Stimulated activated CD4-positive, alpha-beta T cell treated with anti-CD3 and anti-CD28 coated beads, Interleukin-1b, Interleukin-23, amount 100 ng/mL, for 4 hours (primary cell): ENCODE measurements at places on chromosomes 16 and 17.

DNA sequence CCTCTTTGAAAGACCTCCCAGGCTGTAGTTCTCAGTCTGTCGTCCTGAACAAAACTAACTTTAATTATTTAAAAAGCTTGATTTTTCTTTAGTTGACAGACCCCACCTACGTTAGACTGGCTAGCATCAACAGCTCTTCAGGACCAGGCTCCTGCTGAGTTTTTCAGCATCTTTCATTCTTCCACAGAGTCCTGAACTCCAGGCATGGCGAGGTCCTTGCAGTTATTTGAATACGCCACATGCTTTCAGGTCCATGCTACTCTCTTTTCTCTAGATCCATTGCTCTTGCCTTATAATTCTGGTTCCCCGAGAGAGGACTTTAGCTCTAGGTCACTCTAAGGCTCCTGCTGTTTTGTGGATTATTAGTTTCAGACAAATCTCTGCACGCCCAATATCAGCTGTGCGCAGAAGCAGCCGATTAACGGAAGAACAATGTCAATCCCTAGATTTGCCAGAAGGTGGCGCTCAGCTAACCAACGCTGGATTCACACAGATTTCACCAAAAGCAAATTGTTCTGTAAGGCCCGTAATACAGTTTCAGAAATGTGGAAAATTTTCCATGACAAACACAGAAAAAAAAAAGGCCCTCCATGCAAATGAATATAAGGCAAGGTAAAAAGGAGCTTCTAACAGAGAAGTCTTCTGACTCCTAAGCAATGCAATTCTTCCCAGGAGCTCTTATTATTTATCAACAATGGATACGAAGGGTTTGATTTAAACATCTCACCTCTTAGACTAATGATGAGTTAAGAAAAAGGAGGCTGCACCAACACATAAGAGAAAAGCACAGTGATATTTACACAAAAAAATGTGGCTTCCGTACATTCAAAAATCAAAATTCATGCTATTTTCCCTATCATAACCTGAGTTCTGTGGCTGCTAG lies 33.5 kb upstream of the BCO1 start:
- peak; percentile 3 for DNase-seq

DNA sequence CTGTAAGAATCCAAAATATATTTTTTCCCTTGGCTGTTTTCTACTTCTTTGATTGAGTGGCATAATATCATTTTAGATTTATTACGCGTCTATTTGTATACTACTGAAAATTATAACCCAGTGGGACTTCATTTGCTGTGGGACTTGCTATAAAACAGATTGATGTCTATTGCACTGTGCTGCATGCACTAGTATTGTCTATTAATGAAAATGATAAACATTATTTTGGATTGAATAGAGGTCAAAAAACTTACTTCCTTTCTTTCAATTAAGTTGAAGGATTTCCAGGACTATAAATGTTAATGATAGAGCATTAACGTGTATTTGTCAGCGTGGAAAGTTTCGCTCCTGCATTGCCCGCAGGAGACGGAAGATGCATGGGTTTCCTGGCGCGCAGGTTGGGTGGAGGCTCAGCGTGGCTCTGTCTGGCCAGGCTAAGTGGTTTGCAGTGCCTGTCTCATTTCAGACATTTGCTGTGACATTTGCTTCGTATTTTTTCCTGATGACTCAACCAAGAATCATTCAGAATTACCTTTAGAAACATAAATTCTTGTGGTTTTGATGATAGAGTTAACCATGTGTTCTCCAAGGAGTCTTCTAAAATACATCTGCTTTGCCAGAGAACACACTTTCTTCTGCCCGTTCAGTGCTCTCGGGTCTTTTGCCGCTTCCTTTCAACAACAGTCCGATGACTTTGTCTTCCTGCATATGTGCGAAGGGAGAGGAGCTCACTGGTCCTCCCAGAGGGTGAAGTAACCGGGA lies 216.7 kb downstream of the RPTOR start:
- peak; percentile 57 for DNase-seq

DNA sequence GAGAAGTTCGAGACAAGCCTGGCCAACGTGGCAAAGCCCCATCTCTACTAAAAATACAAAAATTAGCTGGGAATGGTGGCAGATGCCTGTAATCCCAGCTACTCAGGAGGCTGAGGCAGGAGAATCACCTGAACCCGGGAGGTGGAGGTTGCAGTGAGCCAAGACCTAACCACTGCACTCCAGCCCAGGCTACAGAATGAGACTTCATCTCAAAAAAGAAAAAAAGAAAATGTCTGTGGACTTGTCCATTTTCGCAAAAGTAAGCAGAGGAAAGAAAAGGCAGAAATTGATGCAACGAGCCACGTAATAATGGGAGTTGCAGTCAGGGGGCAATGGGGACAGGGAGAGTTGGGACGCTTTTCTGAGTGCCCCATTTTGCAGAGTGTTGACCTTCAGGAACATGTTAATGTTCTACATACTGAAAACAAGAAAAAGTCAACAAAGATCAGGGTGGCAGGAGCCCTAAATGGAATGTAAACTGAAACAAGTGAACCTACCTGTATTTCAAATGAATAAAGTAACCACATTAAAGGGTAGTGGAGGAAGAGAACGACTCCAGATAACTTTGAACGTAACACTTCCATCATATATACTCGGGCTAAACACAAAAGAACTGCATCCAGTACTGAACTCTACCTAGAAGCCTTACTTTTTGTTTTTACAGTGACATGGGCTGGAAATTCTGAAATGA lies 76.4 kb downstream of the CNGB1 start:
- no peak for DNase-seq

DNA sequence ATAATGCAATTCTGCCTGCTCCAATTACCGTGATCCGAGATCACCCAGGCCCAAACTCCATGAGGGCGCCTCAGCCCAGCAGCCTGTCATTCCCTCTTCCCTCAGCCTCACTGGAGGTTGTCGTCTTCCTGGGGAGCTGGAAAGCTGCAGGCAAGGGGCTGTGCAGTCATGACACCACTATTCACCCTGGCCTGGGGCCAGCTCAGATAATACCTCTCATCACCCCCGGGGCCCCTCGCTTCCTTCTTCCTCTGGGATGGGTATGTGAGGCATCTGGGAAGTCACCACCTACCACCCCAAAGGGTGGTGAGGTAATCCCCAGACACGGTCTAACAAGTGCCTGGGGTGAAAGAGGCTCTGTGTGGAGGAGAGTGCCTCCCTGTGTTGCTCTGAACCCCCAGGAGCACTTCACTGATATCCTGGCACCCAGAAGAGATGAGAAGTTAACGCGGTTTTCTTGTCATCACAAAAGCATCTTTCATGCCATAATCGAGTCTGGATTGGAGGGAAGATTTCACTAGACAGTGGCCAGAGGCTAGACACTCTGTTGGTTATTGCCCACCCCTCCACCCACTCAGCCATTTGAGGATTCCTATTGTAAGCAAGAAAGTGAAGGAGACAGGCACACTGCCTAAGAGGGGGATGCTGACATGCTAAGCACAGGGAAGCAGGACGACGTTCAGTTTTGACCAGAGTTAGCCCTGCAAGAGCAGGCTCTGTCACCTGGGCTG lies 18.4 kb downstream of the CFAP20 start:
- DNase-seq = no peak

DNA sequence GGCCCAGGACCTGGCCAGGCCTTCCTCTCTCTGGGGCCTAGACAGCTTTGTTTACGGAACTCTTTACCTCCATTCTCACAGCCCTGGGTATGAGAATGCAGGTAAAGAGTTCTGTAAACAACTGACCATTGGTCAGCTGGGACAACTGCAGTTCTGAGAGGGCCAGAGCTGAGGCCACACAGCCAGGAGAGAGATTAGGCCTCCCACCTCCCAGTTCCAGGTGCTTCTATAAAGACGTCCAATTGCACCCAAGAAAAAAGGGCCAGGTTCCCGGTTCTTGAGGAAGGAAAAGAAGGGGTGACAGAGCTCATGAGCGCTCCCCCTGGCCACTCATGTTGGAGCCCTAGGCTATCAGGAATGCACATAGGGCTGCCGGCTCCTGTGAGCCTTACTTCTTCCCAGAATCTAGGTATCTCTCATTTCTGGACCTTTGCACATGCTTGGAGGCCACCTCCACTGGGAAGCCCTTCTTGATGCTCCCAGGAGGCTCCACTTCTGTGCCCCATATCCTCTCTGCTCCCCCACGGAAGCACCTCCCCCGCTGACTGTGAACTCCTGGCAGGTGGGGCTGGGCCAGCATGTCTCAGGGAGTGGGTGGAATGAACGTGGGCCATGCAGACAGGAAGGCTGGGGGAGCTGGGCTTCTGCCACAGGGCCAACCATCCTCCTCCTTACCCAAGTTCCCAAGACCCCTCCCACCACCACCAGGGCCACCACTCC lies 13.1 kb downstream of the CNGB1 start:
- DNase-seq = no peak

DNA sequence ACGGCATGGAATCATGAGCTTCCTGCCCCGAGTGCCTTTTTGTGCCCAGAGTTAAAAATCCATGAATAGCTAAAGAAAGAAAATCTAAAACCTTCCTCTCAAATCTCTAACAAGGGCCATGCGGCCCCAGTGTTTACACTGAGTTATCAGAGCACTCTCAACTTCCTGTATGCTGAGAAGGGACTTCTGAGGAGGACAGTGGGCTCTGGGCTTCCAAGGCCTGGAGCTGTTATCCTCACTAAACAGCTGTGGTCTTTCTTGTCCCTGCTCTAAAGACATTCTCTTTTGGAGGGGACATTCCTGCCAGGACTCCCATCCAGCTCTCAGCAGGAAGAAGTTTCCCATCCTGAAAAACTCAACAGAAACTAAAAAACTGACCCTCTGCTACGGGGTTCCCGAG lies 135.6 kb downstream of the AATF start:
- no peak for DNase-seq

DNA sequence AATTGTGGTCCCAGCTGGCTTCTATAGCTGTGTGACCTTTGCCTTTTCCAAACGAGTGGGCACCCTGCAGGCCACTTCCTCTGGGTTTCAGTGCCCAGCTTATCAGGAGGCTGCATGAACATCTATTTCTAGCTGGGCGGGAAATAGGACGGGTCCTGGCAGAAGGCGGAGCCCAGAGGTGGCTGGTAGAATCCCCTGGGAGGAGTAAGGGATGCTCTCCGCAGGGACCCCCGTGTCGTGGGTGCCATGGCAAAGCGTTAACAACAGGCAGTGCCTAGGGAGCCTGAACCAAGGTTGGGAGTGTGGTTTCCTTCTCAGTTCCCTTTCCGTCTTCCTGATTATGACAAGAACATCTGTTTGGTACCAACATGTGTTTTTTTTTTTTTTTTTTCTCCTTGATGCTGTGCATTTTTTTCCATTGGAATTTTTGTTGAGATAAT lies 58.2 kb downstream of the PLCG2 start:
- no peak for DNase-seq

GRCh38 chr17:50153650-50154575 lies 3.4 kb upstream of the PPP1R9B start:
- no peak for DNase-seq

DNA sequence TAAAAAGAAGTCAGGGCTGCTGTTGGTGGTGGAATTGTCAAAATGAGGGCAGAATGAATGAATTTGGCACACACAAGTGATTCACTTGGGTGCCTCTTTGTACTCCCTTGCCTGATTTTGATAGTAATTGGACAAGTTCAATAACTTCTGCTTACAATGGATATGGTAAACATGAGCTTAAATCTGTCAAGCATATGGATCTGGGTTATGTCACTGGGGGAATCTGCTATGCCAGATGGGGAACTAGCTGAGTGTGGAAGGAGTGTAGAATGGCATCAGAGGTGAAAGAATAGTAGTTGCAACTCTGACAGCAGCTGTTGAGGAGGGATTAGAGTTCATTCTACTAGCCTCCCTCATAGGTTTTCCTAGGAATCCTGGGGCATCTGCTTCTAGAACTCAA lies 724.2 kb upstream of the CDH8 start:
- no peak for DNase-seq

- DNase-seq = no peak
Measured at GRCh38 chr17:74803388-74803930, 27.3 kb upstream of the NAT9 start.

DNA sequence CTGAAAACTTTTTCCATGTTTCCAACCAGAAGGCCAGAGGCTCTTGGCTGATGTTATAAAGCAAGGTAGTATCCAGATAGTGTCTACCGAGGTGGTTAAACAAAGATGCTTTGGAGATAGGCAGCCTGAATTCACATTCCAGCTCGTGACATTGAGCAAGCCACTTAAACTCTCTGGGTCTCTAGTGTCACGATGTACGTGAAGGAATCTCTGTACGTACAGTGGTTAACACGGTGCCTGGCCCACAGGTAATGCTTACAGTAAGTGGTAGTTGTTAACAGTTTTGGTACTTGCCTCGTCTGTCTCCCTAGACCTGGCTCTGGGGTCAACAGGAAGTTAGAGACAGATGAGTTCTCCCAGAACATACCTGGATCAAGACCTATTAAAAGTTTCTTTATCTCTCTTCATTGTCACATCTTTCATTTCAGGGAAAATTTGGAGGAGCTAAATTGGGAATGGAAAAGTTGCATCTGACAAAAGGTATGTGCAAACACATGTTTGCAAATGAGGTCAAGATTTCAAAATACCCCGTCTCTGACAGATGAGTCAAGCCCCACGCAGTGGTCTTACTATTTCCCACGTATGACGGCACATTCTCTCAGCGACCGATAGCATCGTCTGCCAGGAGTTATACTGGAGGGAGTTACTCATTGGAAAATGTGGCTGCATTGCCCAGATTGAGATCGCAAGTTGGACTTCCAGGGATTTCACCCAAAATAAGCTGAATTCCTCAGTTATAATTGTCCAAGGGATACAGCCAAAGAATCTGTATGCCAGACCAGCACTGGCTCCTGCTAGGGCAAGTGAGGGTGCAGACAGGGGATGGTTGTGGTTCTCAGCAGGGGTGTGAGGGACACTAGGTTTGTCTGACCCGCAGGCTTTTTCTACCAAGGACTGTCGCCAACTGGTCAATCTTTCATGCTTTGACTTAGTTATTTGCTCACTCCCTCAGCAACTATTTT lies 18.9 kb upstream of the MYH10 start:
- no peak for DNase-seq

- DNase-seq = peak; percentile 48
Measured at GRCh38 chr17:64262198-64262999, 661 bp downstream of the TEX2 start.

DNA sequence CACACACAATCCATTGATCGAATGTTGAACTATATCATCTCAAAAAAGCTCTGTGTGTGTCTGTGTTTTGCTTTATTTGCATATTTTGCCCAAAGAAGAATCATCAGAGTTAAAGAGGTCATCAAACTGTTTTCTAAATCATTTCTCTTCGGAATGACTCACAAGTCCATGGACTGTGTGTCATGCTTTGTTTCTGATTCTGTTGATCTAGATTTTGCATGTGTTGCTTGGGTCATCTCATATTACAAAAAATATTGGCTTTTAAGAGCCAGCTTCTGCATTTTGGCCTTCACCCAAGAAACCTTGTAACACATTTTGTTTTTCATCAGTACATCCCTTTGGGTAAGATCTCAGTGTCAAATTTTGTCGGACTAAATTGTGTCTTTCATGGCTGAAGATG lies 471.2 kb upstream of the HSBP1 start:
- no peak for DNase-seq

DNA sequence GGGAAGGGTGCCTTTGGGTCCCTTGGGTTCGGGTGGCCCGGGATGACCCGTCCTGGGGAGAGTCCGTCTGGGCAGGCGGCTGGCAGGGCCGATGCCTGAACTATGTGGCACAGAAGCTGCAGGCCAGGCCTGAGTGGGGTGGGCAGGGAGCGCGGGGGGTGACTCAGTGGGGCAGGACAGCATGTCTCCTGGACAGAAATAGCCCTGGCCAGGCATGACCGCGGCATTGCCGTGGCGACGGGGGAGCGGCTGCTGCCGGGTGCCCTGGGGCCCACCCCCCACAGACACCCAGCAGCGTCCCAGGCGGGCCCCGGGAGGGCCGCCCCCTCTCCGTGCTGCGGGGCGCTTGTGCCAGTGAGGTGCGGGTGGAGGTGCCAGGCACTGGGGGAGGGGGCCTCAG lies 1.8 kb upstream of the C1QTNF8 start:
- no peak for DNase-seq

- DNase-seq = no peak
Measured at GRCh38 chr17:71407981-71408380, 712.8 kb upstream of the SOX9 start.
